ENCODE measurements at places on chromosomes 16 and 17.

DNA sequence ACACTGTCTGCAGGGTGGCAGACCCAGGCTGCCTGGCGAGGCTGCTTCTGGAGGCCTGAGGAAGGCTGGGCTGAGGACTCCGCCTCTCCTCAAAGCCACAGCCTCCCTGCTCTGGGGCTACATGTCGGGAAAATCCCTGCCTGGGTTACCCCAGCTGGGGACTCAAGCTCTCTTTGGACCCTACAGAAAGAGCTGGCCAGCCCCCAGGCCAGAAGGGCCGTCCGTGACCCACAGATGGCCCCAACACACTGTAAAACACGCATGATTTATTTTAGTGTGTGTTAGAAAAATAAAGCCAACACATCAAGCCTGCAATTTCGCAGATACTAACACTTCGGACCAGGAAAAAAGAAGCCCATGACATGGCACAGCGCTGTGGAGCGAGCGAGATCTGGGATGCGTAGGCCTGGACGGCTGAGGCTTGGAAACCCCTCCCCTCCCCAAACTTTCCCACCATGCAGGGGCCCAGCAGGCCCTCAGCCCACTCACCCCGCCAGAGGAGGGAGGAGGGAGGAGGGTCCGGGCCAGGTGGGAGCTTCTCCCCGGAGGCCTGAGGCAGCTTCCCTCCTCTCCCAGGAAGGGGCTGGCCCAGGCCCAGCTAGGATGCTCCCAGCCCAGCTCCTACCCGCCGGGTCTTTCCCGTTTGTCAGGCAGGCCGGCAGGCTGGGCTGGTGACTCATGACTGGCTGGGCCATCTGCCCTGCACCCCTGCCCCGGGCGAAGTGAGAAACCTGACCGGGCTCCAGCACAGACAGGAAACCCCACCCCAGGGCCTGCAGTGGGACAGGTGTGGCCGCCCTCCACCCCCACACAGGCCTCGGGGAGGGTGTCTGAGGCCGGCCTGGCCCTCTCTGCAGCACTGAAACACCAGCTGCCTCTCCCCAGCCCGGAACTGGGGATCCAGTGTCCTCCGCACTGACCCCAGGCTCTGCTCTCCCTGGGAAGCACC lies 34.1 kb upstream of the SLC38A10 start:
- peak; percentile 90 for DNase-seq

DNA sequence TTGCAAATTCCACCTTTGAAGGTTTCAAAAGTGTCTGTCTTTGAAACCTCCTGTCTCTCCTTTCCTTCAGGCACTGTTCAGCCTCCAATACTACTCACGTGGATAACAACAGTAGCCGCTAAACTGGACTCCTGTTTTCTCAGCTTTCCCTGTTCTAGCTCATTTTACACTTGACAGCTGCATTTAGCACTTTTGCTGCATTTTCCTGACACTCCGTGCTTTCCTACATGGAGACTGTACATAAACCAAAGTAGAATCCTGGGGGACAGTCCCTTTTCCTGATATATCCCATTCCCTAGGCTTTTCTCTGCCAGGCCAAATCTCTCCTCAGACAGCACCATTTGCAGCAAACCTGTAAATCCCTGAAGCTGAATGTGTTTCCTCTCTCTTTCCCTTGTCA lies 3.6 kb downstream of the CCL5 start:
- DNase-seq = no peak

- no peak for DNase-seq
Observed at GRCh38 chr16:1014771-1015495, 33.4 kb downstream of the SOX8 start.

DNA sequence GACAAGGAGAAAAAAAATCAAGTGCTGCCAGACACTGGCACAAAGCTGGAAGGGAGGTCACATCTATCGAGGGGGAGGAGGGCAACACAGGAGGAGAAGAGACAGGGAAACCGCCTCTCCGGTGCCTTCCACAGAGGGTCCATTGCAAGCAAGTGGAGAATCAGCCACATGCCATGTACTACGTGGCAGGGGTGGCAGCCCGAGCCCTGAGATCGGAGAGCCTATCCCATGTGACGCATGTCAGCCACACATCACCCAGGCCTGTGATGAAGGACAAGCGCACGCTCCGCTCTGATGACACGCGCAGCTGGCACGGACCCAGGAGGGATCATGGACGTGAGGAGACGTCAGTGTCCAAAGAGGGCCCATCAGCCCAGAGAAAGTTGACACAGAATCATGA lies 30.1 kb downstream of the ADCY9 start:
- DNase-seq = no peak

- DNase-seq = no peak
Observed at GRCh38 chr17:70776441-70776840, 607.1 kb downstream of the KCNJ2 start.
